ENCODE measurements at places on chromosomes 2 and 18.

- no peak for DNase-seq
Observed at GRCh38 chr2:136527560-136527959, 237.8 kb upstream of the THSD7B start.

- DNase-seq = no peak
Observed at GRCh38 chr18:7623681-7624080, 56.6 kb downstream of the PTPRM start.

- DNase-seq = no peak
Observed at GRCh38 chr2:238227587-238228032, 12.2 kb downstream of the HES6 start.

GRCh38 chr2:134310107-134311079 is 56.5 kb downstream of the MGAT5 start:
- no peak for DNase-seq

GRCh38 chr18:76715012-76715610 is 107.2 kb upstream of the ZNF236 start:
- DNase-seq = no peak

DNA sequence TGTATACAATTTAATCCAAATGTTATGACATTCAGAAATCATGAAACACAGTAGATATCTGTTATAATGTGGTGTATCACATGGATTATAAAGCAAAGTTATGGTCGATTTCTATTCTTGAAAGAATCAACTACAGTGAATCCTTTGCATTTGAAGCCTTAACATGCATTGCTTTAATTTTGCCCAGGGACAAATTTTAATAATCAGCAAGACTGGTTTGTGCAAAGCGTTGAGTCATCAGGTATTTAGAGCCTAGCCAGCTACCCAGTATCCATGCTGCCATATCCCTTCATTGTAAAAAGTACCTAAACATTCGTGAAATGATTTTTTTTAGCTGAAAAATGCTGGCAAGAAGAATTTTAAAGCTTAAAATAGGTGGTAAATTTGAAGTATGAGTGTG is 8.9 kb upstream of the SPDYA start:
- no peak for DNase-seq

Measured in amniotic stem cell (primary cell).